ENCODE measurements at places on chromosomes 5 and 9.

DNA sequence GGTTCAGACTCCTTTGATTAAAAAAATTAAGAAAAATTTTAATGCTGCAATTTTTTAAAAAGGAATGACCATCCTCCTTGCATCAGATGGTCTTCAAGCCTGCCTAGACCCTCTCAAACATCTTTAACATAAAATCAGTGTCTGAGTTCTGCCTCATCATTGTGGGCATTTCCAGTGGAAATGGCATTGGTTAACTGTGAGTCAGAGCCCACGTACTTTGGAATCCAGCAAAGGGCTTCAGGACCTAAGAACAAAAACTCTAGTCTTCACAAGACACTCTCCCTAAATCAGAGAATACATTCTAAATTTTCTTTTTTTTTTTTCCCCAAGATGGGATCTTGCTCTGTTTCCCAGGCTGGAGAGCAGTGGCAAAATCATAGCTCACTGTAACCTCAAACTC lies 9.4 kb upstream of the C5orf15 start:
- no peak for DNase-seq

DNA sequence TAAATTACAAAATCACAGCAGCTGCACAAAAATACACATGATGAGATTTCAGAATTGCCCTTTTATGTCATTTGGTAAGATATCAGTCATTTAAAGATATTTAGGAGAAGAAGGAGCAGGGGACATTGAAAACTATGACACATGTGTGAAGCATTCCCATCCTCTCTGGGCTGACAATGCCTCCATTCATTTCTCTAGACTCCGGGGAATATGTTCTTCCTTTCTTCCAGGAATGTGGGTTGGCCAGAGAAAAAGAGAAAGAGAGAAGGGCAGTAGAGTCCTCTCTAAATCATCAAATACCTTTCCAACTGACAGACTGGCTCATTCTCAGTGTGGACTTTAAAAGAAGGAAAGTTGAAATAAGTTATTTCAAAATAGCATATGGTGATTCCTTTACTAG lies 205.6 kb upstream of the ADAMTSL1 start:
- DNase-seq, result no peak

- DNase-seq, result no peak
Observed at GRCh38 chr5:15692706-15693381, 192.9 kb downstream of the FBXL7 start.

- DNase-seq, result no peak
Observed at GRCh38 chr9:18433620-18434019, 40.3 kb upstream of the ADAMTSL1 start.

DNA sequence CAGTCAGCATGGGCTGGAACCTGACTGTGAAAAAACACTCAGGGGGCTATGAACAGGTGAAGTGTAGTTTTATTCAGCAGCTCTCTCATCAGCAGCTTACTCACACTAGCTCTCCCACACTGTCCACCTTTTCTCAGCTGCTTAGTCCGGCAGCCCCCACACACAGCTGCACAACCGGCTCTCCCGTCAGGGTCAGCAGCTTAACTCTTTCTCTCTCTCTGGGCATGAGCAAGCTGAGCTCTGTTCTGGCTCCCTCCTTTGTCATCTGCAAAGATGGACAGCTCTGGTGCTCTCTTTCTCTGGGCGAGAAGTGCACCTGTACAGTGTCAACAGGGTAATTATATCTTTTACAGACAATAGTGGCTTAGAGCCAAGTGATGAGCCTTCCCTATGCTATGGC lies 8.2 kb downstream of the DMAC1 start:
- DNase-seq, result no peak

DNA sequence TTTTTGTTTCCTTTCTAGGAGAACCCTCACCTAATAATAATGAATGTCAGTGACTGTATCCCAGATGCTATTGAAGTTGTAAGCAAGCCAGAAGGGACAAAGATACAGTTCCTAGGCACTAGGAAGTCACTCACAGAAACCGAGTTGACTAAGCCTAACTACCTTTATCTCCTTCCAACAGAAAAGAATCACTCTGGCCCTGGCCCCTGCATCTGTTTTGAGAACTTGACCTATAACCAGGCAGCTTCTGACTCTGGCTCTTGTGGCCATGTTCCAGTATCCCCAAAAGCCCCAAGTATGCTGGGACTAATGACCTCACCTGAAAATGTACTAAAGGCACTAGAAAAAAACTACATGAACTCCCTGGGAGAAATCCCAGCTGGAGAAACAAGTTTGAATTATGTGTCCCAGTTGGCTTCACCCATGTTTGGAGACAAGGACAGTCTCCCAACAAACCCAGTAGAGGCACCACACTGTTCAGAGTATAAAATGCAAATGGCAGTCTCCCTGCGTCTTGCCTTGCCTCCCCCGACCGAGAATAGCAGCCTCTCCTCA lies 87.1 kb downstream of the OSMR start:
- DNase-seq, result no peak

DNA sequence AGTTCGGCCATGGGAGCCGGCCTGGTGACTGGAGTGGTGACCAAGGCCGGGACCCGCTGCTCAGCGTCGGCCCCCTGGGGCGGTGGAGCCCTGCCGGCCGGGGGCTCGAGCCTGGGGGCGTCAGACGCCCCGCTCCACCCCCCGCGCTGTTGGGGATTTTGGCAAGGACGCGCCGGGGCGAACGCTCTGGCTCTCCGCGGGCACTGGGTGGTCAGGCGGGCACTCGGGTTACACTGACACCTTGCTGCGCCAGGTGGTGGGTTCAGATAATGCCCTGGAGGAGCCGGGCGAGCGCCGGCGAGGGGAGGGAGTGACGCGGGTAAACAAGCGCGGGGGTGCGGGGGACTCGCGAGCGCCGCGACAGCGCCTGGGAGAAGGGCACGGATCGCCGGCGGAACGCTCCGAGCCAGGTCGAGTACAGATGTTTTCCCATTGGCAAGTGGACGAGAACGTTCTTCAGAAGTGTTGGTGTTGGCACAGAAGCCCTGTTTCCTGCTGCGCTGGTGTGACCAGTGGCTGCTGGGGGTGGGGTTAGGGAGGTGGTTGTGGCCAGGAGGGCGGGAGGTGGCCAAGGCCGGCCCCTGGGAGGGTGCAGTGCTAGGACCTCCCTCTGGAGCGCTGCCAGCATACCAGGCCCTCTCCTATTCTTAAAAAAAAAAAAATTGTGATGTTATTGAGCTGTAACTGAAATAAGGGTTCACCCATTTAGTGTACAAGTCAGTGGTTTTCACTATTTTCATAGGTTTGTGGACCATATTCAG lies 773 bp downstream of the SQSTM1 start:
- peak; percentile 53 for DNase-seq

GRCh38 chr9:92146610-92147009 lies 31.4 kb upstream of the SPTLC1 start:
- DNase-seq, result no peak

DNA sequence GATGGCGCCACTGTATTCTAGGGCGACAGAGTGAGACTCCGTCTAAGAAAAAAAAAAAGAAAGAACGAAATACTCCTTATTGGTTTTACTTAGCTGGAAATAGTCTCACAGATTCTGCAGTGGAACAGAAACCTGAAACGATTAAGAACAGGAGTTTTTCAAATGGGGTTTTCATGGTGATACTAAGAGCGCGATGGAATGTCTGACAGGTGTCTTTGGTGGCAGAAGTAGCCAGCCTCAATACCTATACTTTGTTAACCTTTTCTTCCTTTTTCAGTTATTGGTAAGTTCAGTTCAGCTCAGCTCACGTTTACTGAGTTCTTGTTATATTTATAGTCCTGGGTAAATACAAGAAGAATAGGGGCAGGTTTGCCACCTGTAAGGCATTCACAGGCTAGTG lies 123.9 kb downstream of the FOCAD start:
- DNase-seq, result no peak

GRCh38 chr5:167903243-167903642 lies 388.2 kb upstream of the WWC1 start:
- no peak for DNase-seq

GRCh38 chr9:119333507-119334229 lies 35.6 kb downstream of the BRINP1 start:
- no peak for DNase-seq

GRCh38 chr9:75451045-75451444 lies 362.7 kb downstream of the OSTF1 start:
- no peak for DNase-seq

GRCh38 chr5:74594137-74595040 lies 46.1 kb downstream of the ENC1 start:
- no peak for DNase-seq
